ENCODE measurements at places on chromosomes 7 and 10.

DNA sequence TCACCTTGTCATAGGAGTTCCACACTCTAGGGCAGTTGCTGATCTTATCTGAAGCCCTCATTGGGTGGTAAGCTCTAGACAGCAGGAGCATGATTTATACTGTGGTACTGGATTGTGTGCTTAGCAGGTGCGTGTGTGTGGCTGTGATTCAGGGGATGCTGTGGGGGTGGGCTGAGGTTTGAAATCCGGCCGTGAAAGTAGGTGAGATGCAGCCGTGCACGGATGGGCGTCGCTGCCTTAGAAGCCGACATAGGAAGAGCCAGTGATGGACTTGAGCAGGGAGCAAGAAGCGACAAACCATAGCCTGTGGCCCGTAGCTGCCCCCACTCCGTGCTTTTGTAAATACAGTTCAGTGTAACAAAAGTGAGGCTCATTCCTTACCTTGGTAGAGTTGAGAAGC, 38.2 kb downstream of the PROSER2 start:
- DNase-seq, result no peak

GRCh38 chr10:76657337-76658012, 980.1 kb downstream of the KCNMA1 start:
- DNase-seq, result no peak

- DNase-seq, result peak; percentile 67
Measured at GRCh38 chr7:140640727-140641523, at the start of gene DENND2A. DENND2A (minus strand) TSS chr7:140640813; CDS start chr7:140602397, 38,416 bp downstream.

GRCh38 chr7:36001546-36001945, 151.5 kb upstream of the EEPD1 start:
- DNase-seq, result no peak

DNA sequence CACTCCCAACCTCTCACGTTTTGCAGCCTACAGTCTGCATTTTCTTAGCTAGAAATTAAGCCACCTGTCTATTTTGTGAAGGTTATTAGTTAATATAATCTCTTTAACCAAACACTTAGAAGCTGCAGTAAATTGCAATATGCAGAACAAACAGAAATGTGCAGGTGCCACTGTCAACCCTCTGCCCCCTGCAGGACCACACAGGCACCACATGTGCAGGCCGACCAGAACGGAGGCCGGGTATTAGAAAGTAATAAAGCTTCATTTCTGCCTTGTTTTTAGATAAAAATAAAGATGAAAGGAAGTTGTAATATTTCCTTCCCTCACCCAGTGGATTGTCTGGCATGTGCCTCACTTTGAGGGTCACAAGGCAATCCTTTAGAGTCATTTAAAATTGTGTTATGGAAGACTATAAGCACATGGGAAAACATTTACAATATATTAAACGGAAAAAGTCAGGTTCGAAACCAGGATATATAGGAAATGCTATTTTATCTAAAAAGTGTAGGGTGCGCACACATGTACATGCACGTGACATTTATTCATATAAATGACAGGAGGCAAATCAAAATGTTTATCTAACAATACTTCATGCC, 158.2 kb downstream of the ARHGAP12 start:
- no peak for DNase-seq

- no peak for DNase-seq
Measured at GRCh38 chr10:18104223-18104872, 35.9 kb upstream of the CACNB2 start.

GRCh38 chr10:44968091-44968490, 8.5 kb downstream of the RASSF4 start:
- no peak for DNase-seq
